Frontal cortex (tissue), 4 donors: ENCODE measurements at places on chromosomes 12 and 14. TPM values are rescaled to one million over a fixed set of nuclear protein-coding genes. Genes with fewer than 3 reads are reported as not detected.

- no peak for DNase-seq
Measured at GRCh38 chr12:6946033-6946919, 2.5 kb downstream of the C12orf57 start.

- no peak for DNase-seq
Measured at GRCh38 chr12:10030446-10030845, at the start of gene CLEC9A. TSS of gene CLEC9A (plus strand) at chr12:10030682. CDS start at chr12:10052688, 22,006 bp downstream.

- no peak for DNase-seq
Measured at GRCh38 chr12:132123970-132124765, 20.0 kb downstream of the DDX51 start.

The LTA4H gene
- total RNA-seq, result 37.5 TPM

The PMCH gene
- 0.41 TPM for total RNA-seq

The PROX2 gene
- total RNA-seq, result not detected
